ENCODE measurements at places on chromosomes 3 and 15. TPM values are rescaled to one million over a fixed set of nuclear protein-coding genes. Genes with fewer than 3 reads are reported as not detected.

DNA sequence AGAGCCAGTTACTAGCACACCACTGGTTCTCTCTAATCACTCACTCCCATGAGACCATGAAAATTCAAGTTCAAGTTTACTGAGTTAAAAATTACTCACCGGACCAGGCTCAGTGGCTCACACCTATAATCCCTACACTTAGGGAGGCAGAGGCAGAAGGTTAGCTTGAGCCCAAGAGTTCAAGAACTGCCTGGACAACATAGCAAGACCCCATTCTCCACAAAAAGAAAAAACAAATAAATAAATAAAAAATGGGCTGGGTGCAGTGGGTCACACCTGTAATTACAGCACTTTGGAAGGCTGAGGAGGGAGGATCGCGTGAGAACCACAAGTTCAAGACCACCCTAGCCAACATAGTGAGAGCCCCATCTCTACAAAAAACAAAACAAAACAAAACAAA lies 21.2 kb upstream of the CILP start:
- H3K4me1 ChIP-seq, result no peaks in the 10 kb centered on the region
- H3K27me3 ChIP-seq, result no peaks in the 10 kb centered on the region
- H3K4me3 ChIP-seq, result no peak overlapping the region
- no peaks in the 10 kb centered on the region for H3K36me3 ChIP-seq

DNA sequence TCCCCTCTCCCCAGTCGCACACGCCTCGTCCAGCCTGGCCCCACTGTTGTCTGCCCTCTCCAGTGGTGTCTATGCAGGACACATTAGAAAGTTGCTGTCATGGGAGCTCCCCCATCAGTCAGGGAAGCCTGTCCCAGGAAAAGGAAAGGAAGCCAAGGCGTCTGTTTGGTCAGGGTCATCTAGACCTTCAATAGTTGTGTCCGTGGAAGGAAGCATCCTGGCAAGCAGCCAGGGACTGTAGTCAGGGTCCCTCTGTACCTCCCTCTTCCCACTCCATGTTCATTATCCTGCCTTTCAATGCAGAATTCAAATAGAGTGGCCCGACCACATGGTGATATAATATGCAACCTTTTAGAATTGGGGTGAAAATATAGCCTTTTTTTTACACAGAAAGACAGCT lies 60.7 kb upstream of the RAB6B start:
- H3K4me1 ChIP-seq, result no peaks in the 10 kb centered on the region
- no peak for DNase-seq
- H3K27ac ChIP-seq, result no peak overlapping the region
- no peaks in the 10 kb centered on the region for H3K27me3 ChIP-seq
- no peaks in the 10 kb centered on the region for H3K36me3 ChIP-seq

DNA sequence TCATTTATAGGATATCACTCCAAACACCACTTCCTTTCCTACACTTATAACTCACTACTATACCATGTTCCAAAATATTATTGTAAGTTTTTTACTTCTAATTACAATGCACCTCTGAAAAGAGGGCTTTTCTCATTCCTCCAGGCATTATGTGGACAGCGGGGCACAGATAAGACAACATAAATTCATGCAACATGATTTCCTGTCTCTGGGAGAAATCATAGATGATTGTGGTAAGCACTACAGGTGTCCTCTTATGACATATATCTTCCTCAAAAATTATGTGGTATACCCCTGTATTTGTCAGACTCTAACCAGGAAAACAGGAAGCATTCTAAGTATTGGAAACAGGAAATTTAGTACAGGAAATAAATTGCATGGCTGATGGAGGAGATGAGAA lies 45.7 kb upstream of the INO80 start:
- H3K27me3 ChIP-seq, result no peaks in the 10 kb centered on the region
- DNase-seq, result no peak
- no peak overlapping the region for H3K4me3 ChIP-seq
- H3K36me3 ChIP-seq, result no peaks in the 10 kb centered on the region

Gene GOLIM4
- 21.4 TPM for total RNA-seq

GRCh38 chr3:64203216-64203615 lies 22.1 kb downstream of the PRICKLE2 start:
- DNase-seq, result no peak
- H3K4me1 ChIP-seq, result peaks cover 15% of the 10 kb centered on the region
- H3K4me3 ChIP-seq, result no peak overlapping the region
- H3K27ac ChIP-seq, result no peak overlapping the region
- no peaks in the 10 kb centered on the region for H3K36me3 ChIP-seq

Data from breast epithelium (tissue), 4 donors.